ENCODE measurements at places on chromosomes 2 and 18.

GRCh38 chr2:217934321-217935131, 68.3 kb downstream of the TNS1 start:
- no peak for DNase-seq

GRCh38 chr2:181036848-181037603, 56.6 kb downstream of the UBE2E3 start:
- no peak for DNase-seq

DNA sequence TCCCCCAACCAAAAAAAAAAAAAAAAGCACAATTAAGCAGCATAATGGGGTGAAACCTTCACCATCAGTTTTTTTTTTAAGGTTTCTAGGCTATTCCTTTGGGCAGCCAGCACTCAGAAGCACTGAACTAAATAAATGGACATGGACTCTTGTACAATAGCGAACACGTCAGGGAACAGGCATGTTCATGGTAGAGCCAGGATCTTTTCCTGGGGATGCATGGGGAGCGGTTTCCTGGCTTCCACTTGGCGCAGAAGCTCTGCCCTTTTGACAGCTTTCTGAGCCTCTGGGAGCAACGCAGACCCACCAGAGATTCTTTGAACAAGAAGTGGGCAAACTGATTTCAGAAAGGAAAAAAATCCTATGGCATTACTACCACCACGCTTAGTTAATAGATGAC, 35.0 kb downstream of the ALPK2 start:
- DNase-seq, result no peak

GRCh38 chr18:76384861-76385680, 110.0 kb downstream of the ZNF516 start:
- DNase-seq, result no peak

DNA sequence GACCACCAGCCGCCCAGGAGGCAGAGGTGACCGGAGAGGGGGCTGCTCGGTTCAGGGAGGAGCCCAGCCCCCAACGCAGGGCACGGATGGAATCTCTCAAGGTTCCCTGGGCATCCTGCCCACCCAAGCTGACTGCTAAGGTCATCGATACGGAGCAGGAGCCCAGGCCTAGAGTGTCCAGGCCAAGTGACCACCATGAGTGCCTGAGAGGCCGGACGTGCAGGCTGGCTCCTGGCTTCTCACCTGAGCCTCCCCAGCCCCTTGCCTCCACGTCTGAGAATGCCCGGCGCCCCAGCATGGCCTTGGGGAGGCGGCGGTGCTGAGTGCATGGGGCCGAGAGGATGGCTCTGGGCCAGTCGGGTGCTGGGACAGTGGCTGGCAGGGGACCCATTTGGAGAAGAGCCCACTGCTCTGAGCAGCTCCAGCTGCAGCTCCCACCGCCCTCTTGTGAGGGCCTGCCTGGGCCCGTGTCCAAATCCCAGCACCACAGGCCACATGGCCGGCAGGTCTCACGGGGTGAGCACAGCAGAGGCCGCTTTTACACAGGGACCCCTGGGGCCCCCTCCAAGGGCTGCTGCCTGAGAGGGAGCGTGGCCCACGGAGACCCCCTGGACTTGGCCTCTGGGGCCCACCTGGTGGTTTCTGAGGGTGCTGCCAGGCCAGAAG, 102.8 kb upstream of the CTDP1 start:
- no peak for DNase-seq

DNA sequence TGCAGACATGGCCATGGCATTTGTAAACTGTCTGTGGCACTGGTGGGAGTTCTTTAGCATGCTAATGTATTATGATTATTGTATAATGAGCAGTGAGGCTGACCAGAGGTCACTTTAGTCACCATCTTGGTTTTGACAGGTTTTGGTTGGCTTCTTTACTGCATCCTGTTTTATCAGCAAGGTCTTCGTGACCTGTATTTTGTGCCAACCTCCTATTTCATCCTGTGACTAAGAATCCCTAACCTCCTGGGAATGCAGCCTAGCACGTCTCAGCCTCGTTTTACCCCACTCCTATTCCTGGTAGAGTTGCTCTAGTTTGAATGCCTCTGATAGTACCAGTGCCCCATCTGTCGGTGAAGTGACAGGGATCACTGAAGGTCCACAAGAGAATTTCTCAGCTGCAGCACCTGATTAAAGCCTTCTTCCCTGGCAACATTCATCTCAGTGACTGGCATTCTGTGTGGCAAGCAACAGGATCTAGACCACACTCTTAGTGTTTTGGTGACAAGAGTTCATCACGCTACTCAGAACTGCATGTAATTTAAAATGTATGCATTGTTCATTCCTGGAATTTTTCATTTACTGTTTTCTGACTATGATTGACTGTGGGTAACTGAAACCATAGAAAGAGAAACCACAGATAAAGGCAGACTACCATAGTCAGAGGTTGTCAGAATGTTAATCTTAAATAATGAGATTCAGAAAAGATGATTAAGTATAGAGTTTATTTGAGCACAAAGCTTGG, 43.0 kb upstream of the GPR39 start:
- DNase-seq, result no peak

DNA sequence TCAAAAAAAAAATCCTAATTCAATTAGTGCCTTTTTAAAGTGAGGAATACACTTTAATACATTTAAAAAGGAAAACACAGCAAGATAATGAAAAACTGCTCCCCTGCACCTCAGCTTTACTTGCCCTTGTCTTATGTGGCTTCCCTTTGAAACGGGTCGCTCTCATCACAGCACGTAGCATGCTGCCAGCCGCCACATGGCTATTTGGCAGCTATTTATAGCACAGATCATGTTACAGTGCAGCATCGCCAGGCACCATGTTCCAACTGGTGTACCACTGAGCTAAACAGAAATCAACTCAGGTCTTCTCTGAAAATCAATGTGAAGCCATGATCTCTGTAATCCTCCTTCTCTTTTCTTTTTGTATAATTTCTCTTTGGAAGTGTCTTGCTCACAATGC, 65.1 kb downstream of the TMEM182 start:
- DNase-seq, result no peak

DNA sequence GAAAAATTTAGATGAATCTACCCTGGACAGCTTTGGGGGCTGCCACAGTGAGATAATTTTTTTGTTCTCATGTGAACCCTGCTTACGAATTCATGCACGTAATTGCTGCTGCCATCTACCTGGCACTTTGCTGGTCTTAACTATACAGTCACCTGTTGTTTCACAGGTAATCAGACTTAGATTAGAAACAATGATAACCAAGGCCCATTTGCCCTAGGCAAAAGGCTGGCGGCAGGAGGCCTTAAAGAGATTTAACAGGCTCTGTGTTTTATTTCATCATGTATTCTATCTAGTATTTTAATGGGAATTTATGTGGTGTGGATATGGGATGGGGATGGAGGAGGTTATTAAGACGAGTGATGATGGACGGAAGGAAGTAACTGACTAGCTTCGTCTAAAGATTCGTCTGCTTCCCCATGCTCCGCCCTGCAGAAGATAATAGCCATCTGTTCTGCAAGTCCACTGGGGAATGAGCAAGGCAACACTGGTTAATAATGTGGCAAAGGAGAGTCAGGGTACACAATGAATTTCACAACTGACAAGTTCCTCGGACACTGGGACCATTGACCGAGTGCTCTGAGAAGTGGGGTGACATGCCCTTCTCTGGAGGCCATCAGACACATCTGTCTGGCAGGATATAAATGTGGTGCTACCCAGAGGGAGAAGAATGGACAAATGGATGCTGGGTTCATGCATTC, 291.8 kb upstream of the TNP1 start:
- DNase-seq, result no peak

DNA sequence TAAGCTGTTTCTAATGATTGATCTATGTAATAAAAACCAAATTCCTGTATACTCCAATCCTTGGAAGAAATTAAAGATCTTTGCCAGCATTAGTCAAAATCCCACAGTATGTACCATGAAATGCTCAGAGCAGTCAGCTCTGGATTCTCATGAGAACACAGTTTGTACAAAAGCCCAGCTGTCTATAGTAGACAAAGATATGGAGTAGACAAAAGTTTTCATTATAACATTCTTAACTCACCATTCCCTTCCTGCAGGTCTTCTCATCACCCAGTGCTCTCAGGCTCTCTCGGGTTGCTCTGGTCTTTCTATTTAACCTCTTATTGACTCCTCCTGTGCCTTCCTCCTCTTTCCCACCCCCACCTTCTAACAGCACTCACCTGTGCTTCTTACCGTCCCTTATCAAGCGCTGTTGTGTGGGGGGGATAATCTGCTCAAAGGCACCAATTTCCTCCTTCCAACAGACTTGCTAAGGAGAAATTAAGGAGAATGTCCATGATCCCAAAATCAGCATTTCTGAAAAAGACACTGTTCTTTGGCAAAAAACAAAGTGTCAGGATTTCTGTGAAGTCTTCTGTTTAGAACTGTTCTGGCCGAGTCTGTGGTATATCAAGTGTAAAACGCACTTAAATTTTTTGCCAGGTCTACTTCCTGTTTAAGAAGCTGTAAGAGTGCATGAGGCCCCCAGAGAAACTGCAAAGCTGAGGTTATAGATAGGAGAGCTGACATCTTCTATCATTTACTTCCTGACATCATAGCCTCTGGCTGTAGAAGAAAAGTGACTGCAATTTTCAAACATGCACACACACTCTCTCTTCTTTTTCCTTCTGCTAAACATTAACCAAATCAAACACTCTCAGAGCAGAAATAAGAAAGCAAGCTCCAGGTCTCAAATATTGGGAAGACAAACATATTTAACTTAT, 144.1 kb downstream of the EVA1A start:
- no peak for DNase-seq

- DNase-seq, result no peak
These were observed 21.9 kb downstream of the PPP3R1 start for GRCh38 chr2:68230241-68231060.

DNA sequence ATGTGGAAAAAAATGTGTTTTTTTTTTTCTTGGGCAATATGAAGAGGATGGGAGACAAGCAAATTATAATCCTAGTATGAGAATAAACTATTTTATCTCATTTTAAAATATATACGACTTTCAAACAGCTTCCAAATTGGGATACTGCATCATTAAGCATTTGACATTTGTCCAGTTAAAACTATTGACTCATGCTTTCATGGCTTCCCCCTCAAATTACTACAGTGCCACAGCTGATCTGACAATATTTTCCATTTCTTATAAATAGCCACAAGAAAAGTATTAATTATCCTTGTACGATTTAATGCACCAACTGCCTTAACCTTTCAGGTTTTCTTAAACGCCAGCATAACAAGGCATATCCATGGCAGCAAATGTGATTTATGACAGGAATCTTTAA, 1134.8 kb upstream of the ZEB2 start:
- no peak for DNase-seq

DNA sequence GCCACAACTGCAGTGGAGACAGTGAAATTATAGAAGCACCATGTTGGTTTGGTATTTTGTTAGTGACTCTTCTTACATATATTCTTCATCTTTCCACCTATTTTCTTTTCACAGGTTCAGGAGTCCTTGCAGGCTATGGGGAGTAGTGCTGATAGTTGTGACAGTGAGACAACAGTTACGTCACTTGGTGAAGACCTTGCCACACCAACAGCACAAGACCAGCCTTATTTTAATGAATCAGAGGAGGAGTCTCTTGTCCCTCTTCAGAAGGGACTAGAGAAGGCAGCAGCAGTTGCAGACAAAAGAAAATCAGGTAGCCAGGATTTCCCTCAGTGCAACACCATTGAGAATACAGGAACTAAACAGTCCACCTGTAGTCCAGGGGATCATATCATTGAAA, 23.6 kb downstream of the ITPRID2 start:
- no peak for DNase-seq

- no peak for DNase-seq
These were observed 325.1 kb downstream of the RNF144A start for GRCh38 chr2:7242189-7242867.

- no peak for DNase-seq
These were observed 243.5 kb downstream of the PAX3 start for GRCh38 chr2:222055328-222055727.

DNA sequence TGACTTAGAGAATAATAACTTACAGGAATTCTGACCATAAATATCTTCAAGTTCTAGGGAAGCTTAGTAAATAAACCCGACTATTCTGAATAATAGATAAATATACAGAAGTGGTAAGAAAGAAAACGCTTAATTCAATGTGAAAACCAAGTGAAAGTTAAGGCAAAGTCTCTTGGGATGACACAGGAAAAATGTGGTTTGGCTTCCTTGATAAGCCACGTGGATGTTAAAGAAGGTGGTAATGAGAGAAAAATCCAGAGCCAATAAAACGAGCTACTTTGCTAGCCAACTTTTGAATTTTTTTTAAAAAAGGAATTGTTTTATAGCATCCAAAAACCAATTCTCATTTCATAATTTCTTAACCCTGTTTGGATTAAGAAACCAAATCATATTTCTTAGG, 166.2 kb upstream of the VRK2 start:
- no peak for DNase-seq

GRCh38 chr18:59352250-59352855, 6.7 kb downstream of the LMAN1 start:
- DNase-seq, result no peak

- DNase-seq, result no peak
These were observed 382.2 kb upstream of the HNRNPA3 start for GRCh38 chr2:176830362-176830761.

DNA sequence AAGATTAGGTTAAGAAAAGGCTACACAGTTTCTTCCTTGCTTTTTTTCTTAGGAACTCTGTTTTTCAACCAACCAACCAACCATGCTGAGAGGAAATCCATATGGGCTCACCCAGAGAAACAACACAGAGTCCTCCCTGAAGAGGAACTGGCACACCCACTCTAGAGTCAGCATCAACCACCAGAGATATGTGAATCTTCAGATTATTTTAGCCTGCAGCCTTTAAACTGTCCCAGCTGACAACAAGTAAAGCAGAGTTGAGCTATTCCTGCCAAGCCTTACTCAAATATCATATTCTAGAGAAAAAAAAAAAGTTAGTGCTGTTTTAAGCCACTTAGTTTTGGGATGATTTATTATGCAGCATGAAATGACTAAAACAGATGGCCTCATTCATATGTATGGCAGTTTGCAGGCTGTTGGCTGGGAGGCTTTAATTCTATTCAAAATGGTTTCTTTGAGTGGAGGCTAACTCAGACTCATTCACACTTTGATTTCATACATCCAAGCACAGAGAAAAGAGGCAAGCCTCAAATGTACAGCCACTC, 1637.7 kb upstream of the LRRTM1 start:
- no peak for DNase-seq

DNA sequence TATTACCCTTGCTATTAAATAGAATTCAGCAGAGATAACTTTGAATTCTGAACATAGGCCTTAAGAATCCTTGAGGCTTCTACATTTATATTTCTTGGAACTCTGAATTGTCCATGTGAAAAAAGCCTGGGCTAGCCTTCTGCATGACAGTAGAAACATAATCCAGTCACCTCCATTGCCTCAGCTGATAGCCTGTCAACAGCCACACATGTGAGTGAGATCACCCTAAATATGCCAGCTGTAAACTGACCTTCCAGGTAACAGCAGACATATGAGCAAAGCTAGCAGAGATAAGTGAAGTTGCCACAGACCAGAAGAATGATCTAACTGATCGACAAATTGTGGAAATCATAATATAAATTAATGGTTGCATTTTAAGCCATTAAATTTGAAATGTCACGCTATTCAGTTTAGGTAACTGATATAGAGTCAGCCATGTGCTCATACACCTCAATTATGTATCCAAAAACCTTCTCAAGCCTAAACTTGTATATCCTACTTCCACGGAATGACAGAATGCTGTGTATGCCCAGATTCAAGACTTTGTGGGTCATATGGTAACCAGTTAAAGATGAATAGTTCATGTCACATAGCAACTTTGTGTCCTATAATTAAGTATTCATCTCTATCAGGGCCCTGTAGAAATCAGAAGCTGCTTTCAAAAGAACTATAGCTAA, 48.1 kb upstream of the SETBP1 start:
- DNase-seq, result no peak

GRCh38 chr2:154551649-154552048, 146.8 kb upstream of the KCNJ3 start:
- no peak for DNase-seq

- DNase-seq, result no peak
These were observed 40.2 kb downstream of the APOB start for GRCh38 chr2:21003572-21004180.

Data from effector CD8-positive, alpha-beta T cell (primary cell).